NCI-H187 (cell line): ENCODE measurements at places on chromosomes 7 and 10.

DNA sequence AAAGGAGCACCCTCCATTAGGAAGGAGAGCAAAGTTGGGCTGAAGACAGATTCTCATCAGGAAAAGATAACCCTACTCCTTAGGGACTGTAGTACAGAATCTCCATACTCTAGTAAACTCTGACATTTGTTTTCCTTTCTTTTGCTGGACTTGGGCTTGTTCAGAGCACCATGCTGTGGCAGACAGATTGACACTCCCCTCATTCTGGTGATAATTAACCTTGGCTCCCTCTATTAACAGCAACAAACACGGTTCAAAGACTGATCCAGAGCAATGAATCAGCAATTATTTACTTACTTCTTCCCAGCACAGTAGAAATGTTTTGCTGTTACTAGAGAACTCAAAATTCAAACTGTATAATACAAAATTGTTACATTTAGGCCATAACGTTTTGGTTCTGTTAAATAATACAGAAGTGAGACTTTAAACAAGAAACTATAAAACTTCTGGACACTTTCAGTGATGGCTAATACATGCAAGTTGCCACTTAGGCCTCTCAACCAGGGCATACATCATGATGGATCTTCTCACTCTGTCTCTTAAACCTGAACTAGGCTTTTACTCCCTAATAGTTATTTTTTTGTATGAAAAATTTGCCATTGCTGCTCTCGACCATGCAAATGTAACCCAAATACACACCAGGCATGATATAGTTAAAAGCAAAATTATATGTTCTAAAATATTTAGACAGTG, 639.0 kb downstream of the IPMK start:
- DNase-seq, result no peak

GRCh38 chr10:115321360-115321759, 228.2 kb downstream of the ATRNL1 start:
- no peak for DNase-seq

DNA sequence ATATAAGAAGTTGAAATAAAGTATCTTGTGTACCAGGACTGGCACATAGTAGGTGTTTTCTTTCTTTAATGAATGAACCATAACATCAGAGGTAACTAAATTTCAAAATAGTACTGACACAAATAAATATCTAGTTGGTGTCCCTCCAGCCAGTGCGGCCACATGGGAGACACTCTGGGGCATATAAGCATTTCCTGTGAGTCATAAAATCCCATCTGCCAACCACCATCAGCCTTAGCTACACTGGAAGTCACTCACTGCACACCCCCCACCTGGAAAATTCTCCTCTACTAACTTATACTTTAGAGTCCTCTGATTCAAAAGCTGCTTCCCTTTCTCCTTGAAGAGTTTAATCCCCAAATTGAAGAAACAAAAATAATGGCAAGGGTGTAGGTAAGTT, 32.5 kb downstream of the DYDC1 start:
- no peak for DNase-seq

- DNase-seq, result no peak
Observed at GRCh38 chr10:16968416-16969041, 151.3 kb upstream of the RSU1 start.

DNA sequence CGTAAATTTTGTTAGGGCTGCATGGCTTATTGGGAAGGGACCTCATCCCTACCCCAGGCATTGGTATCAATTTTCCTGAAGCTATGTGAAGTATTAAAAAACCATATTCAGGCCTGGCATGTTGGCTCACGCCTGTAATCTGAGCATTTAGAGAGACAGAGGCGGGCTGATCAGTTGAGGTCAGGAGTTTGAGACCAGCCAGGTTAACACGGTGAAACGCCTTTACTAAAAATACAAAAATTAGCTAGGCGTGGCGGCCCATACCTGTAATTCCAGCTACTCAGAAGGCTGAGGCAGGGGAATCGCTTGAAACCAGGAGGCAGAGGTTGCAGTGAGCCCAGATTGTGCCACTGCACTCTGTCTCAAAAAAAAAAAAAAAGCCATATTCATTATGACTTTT, 7.1 kb downstream of the TASOR2 start:
- no peak for DNase-seq

DNA sequence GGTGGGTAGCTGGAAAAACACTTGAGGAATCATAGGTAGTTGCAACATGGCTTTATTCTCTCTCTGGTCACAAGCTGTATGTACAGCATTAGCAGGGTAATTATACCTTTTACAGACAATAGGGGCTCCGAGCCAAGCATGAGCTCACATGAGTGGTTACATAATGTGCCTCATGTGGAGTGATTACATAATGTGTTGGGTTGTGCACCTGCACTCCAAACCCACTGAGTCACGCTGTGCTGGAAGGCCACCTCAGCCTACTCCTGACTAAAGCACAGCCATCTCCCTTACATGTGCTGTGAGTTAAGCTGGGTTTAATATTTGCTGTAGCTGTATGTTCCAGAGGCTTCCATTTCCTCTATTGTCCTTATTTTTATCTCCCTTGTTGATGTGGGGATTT, 348.7 kb upstream of the SEMA3C start:
- DNase-seq, result no peak

DNA sequence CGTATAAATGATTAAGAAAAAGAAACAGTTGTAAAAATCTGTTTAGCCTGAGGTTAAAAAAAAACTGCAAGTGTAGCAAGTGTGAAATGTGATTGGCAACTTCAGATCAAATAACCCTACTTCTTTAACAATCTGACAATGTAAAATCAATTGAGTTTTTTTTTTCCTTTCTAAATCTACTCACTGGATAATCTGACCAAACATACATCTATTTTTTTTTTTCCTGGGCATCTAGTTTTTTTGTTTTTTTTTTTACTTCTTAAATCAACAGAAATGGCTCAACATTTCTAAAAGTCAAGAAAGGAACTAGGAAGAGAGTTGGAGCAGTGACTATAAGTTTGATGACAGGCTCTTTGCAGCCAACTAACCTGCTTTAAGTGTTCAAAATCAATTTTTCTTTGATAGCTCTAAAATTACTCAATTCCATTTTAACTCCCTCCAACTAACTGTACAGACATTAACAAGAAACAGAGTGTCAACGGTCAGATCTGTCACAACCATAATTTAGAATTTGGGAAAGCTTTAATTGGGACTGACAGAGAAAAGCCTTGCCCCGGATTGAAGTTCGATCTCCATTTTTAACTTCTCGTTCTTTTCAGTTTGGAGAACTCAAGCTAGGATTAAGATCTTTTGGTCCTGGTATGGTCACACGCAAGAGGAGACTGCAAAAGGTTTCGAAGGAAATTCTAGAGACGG, 1.2 kb downstream of the ARL3 start:
- no peak for DNase-seq

- no peak for DNase-seq
Observed at GRCh38 chr10:71218046-71218650, 5.8 kb downstream of the UNC5B start.

DNA sequence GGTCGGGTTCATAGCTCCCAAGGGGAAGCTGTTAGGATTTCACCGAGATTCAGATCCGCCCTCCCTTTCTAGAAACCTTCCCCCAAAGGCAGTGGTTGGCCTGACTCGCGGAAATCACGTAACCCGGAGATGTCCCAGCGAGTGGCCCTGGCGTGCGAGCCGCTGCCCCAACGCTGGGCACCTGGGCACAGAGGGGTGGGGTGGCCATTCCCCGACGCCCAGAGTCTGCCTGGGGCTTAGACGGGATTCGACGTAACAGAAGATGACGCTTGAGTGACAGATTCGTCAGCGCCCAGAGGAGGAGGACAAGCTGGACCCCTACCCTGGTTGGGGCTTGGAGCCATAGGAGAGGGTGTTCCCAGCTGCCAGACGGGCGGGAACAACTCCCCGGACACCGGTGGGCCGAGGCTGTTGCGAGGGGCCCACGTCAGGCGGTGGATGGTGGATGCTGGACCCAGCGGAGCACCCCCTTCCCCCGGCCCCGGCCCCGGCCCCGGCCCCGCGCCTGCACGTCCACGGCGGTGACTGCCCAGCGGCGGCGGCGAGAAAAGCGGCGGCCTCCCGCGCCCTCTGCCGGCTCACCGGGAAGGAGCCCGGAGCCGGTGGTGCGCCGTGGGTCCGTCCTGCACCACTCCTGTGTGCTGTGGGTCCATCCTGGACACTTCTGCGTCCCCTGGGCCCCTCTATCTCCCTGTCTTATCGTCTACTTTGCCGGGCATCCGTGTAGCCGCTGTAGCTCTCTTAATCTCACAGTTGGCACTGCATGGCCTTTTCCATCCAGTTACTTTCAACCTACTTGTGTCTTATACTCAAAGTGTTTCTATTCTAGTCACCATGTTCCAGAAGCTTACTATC, 35.4 kb upstream of the KNDC1 start:
- DNase-seq, result no peak

- DNase-seq, result no peak
Observed at GRCh38 chr7:11533229-11533820, 298.7 kb downstream of the THSD7A start.

DNA sequence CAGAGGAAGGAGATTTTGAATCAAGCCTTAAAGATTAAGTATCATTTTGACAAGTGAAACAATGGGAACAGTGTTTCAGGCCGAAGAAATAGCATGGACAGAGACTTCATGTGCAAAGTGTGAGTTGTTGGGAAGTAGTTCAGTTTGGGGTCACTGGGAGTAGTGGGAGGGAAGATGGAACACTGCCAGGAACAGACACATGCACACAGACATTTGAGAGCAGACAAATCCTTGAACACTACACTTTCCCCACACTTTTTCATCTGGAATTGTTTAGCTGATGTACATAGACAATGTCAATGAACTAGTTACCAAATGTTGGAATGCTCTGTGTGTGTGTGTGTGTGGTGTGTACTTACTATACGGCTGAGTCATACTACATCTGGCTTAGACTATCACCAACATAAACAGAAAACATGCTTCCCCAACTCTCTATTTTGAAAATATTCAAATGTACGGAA, 52.4 kb upstream of the LRRC17 start:
- no peak for DNase-seq

DNA sequence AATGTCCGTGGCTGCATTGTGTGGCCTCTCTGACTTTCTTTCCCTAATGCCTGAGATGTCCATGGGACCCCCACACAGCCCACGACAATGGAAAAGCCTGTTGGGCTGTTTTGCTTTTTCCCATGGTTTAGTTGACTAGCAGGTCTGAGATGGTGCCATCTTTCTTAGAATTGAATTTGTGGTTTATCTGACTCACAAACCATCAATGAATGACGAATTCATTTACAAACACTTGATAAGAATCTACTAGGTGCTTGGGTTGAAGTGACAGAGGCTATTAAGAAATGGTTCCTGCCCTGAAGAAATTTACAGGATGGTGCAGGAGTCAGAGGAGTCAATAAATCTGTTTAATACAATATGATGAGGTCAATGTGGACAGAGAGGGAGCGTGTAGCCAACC, 75.4 kb downstream of the OTUD1 start:
- DNase-seq, result no peak

- no peak for DNase-seq
Observed at GRCh38 chr7:98097042-98097645, 9.5 kb upstream of the LMTK2 start.

DNA sequence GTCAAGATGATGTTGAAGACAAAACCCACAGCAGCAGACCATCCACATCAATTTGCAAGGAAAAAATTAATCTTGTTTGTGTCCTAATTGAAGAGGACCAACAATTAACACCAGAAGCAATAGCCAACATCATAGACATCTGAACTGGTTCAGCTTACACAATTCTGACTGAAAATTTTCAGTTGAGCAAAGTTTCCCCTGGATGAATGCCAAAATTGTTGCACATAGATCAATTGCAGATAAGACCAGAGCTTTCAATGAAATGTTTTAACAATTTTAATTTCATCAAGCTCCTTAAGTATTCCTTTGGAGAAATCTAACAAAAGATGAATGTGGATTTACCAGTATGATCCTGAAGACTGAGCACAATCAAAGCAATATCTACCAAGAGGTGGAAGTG, 168.6 kb downstream of the CTNNA3 start:
- DNase-seq, result no peak

- DNase-seq, result no peak
Observed at GRCh38 chr7:50699143-50699542, 83.6 kb downstream of the GRB10 start.

DNA sequence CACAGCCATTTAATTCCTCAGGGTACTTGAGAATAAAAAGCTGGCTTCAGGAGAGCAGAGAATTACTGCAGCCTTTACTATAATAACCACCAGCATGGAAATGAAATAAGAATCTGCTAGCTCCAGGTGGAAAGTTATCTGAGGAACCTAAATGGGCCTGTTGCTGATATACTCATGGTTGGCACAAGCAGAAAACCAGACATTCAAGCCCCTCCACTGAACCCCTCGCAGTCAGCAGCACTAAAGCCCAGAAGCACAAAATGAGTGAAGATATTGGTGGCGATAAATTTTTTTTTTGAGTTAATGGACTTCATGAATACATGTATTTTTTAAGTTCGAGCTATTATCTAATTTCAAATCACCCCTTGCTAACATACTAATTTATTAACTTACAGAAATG, 303.9 kb upstream of the NRP1 start:
- DNase-seq, result no peak

DNA sequence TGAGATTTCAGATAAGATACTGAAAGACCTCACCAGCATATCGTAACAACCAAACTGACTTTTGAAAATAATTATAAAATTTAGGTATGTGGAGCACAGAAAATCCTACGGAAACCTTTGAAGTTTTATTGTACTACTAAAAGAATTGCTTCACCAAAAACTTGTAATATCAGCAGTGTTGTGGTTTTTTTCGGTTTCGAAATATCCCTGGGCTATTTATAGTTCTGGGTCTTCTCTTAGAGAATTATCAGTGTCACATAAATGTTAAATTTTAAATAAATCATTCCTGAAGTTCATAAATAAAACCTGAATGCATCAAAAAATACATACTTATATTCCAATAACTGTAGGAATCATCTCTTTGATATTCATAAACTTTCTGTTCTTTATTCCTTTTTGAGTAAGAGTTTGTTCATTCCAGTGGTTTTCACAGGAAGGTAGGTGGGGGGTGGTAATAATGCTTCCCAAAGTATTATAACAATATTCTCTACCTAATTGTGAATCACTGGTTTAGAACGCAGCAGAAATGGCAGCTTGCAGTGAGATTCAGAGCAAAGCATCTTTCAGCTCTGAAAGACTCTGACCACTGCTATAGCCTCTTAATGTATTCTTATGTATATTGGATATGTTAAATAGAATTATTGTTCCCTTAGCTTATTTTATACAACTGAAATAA, 60.2 kb downstream of the ZNF277 start:
- no peak for DNase-seq

- no peak for DNase-seq
Observed at GRCh38 chr10:1648648-1649047, 88.7 kb downstream of the ADARB2 start.

DNA sequence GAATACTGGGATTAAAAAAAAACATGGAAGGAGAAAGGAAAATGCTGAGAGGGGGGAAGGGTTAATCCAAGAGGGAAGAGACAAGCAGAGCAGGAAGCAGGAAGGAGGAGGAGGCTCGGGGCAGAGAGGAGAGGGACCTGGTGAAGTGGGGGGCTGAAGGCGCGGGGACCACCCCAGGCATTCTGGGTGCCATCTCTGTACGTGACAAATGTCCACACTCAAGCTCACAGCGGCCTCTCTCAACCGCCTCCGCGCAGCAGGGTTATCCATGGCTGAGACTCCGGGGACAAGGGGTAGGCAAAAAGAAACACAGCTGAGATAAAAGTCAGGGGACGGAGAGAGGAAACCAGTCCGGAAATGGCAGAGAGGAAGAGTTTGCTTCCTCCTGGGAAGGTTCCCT, 33.9 kb downstream of the EN2 start:
- DNase-seq, result no peak

GRCh38 chr7:106893591-106893990, 28.5 kb downstream of the PIK3CG start:
- no peak for DNase-seq

- no peak for DNase-seq
Observed at GRCh38 chr7:95405800-95406199, 9.6 kb upstream of the PON3 start.

- DNase-seq, result no peak
Observed at GRCh38 chr7:72321637-72322036, 90.5 kb downstream of the CALN1 start.
